ENCODE measurements at places on chromosomes 5 and 9.

- DNase-seq = no peak
Observed at GRCh38 chr5:16505140-16505891, 39.7 kb upstream of the ZNF622 start.

DNA sequence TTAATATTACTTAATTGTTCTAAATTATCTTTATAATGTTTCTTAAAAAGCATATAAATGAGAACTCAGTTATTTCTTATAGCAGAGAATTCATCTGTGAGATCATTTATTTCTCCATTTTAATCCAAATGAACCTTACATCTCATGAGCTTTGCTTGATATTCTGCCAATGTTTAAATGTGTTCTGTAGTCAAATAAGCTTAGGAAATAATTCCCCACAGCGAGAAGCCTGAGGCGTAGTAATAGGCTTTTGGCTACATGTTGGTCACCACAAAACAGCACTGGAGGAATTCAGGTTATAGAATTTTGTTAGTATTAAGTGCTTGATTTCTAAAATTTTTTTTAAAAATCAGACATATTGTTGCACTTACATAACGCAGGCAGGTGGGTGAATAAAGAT, 585.3 kb upstream of the RORB start:
- no peak for DNase-seq

DNA sequence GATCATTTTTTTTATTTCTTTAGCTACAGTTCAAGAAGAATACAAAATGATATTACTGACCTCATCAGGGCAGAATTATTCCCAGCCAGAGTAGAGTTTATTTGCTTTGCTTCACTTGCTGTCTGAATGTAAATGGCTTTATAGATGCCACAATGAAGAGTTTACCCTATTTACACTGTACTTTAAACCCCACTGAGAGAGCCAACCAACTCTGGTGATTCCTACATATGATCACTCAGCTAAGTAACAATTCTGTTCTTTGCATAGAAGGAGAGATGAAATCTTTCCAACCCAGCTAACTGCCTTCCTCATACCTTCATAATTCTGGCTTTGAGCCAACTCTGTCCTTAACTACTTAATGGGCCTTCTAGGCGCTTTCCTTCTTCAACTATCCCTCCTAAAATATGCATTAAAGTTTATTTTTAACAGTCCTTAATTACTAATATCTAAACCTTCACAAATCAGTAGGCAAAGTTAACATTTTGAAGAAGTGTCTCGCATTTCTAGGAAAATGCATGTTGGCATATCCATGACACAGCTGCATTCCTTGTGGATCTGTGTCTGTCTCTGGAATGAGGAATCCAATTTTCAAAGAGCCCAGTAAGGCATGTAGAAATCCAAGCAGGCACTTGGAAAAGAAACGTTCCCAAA, 284.8 kb upstream of the GRAMD2B start:
- DNase-seq = no peak

DNA sequence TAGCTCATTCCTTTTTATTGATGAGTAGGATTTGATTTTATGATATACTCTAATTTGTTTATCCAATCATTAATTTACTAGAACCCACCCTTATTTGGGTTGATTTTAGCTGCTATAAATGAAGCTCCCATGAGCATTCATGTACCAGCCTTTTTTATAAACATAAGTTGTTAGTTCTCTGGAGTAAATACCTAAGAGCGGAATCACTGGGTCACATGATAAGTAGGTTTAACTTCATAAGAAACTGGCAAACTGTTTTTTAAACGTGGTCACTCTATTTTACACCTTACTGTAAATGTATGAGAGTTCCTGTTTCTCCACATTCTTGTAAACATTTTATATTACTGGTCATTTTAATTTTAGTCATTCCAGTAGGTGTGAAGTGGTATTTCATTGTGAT, 364.6 kb downstream of the NPR3 start:
- DNase-seq = no peak

DNA sequence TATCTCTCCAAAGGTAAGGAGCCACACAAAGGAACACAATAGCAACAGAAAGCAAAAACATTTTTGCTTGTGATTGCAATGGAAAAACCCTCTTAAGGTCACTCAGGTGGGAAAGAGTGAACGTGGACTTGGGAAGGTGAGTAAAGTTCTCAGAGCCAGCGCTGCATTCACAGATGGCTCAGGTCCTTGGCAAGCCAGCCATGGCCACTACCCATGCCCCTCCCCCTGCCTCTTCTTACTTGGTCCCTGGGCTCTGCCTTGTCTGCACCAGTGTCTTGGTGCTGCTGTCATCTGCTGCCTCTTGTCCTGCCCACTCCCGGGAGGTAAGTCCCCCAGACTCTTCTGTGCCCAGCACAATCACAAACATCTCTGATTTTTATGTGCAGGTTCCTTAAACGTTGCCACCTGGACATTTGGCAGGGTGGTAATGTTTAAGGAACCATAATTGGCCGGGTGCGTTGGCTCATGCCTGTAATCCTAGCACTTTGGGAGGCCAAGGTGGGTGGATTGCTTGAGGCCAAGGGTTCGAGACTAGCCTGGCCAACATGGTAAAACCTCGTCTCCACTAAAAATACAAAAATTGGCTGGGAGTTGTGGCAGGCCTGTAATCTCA, 74.6 kb downstream of the FEM1C start:
- no peak for DNase-seq

GRCh38 chr9:1294641-1295258, 244.6 kb downstream of the DMRT2 start:
- DNase-seq = no peak

DNA sequence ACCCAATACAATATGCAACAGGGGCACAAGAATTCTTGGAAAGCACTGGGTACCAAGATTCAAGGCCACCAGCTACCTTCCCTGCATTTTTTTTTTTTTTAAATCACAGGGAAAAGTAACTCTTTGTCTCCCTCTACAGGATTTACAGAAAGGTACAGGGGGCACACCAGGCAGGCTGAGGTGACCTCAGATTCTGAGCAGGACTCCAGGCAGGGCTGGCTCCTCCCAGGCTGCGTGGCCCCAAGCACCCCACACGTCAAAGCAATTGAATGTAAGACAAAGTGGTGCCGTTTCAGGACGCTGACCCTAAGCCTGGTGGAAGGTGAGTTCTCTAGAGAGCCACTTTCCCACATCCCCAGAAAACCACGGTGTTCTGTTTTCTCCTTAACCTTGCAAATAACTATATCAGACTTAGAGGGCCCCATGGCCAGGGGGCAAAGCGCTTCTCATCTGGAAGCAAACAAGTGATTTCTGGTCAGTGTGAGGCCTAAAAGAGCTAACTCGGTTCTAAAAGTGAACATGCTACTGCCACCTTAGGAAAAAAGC, 222.6 kb downstream of the ROR2 start:
- peak; percentile 30 for DNase-seq

DNA sequence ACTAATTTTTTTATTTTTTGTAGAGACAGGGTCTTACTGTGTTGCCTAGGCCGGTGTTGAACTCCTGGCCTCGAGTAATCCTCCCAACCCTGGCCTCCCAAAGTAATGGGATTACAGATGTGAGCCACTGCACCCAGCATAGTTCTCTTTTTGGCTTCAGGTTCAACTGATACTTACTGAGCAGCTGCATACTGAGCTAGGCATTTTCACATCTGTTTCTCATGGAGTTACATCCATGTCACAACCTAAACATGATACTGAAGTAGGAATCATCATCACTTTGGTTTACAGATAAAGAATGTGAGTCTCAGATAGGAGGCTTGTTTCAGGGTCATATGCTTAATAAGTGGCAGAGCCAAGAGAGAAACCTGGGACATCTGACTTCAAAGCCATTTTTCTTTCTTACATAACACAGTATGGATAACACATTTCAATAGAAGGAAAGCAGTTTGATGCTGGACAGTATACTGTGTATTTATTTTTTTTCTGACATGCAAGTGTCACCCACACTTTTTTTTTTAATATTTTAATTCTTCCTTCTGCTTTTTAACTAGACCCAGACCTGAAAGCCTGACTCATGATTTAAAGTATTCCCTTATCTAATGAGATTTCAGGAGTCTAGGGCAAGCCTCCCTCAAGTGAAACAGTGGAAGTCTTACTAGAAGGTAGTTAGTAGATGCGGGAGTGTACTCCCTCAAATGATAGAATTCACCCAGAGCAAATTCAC, 90.8 kb downstream of the HACD4 start:
- no peak for DNase-seq
